ENCODE measurements at places on chromosomes 3 and 15.

DNA sequence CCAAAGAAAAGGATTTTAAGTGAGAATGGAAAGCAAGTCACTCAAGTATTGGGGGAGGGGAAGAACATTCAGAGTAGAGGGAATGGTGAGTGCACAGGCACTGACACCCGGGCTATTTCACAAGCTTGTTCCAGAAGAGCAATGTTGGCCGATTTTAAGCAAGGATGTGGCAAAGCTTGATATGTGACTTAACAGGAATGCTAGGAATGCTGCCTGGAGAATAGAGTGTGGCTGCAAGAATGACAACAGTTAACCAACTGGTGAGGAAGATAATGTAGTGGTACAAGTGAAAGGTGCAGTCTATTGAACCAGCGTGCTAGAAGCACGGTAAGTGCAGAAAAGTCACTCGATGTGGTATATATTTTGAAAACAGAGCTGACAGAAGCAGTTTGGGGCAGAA, 6.2 kb upstream of the CCDC80 start:
- no peak for DNase-seq

GRCh38 chr15:70528270-70528706, 235.1 kb downstream of the UACA start:
- no peak for DNase-seq

- no peak for DNase-seq
Measured at GRCh38 chr3:13177236-13177635, 104.0 kb upstream of the IQSEC1 start.

- no peak for DNase-seq
Measured at GRCh38 chr15:63872759-63873510, 39.2 kb upstream of the HERC1 start.

DNA sequence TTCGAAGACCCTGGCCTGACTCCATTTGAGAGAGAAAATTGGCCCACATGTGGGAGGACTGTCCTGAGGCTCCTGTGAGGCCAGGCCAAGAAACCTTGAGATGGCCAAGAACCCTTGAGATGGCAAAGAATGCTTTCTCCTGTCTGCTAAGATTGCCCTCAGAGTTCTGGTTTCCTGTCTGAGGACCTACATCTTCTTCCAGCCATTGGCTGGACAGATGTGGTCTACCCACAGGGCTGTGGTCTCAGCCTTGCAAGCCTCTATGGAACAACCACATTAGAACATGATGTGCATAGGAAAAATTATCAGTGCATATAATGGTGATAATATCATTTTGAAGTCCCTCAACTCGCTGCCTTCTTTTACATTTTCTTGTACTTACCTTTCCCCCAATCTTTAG, 10.8 kb upstream of the RASA2 start:
- no peak for DNase-seq

DNA sequence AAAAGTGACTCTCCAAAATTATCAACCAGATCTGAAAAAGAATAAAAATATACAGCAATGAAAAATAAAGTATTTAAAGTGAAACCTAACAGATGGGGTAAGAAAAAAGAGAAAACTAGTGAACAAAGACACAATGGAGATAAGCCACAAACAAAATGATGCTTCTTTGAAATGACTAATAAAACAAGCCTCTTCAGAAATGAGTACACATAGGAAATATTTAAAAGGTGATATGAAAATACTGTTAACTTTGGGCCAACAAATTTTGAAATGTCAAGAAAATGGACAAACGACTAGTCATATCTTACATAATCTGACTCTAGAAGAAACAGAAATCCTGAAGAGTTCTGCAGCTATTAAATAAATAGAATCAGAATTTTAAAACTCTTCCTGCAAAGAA, 164.2 kb downstream of the ERC2 start:
- no peak for DNase-seq

DNA sequence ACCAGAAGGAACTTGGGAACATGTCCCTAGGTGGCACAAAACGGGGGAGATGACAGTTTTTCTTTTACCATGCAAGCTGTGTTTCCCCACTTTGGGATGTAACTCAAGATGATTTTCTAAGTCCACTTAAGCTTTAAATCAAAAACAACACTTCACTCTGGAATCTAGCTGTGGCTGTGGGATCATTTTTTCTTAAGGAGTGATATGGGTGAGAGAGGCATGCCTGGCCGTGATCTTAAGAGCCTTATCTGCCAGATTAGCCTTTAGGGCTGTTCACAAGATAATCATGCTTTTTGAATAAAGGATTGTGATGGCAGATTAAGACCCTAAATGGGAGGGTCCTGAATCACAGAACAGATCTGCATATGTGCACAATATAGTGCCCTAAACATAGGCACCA, 384.8 kb upstream of the SEMA6D start:
- DNase-seq, result no peak

- DNase-seq, result no peak
Measured at GRCh38 chr3:112786881-112787579, 59.6 kb downstream of the CD200R1L start.

DNA sequence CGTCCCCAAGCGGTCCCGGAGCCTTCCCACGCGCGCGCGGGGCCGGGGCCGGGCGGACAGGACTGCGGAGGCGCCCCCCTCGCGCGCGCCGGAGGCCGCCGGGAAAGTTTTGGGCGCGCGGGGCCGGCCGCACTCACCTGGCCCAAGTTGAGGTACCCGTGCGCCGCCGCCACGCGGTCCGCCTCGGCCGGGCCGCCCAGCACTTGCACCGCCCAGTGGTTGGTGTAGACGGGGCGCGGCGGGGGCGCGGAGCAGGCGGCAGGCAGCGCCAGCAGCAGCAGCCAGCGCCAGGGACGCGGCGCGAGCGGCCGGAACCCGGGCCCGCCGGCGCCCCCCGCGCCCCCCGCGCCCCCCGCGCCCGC, 289 bp downstream of the PCSK6 start:
- no peak for DNase-seq

- DNase-seq, result no peak
Measured at GRCh38 chr3:64266065-64266931, 41.0 kb upstream of the PRICKLE2 start.

DNA sequence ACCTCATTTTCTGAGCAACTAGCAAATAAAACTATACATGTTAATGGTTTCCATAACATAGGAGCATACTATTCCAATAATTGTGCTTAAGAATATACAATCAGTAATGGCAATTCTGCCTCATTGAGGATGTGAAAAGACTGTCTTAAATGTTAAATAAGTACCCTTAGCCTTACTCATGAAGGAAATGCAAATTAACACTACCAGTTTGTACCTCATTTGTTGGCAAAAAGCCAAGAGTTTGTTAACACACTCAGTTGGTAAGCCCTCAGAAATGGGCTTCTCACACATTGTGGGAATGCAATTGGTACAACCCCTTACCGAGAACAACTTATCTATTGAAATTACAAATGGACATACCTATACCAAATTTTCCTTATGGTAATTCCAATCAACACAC, 9.2 kb upstream of the STT3B start:
- DNase-seq, result no peak

GRCh38 chr3:122233101-122233952, 49.9 kb downstream of the CASR start:
- DNase-seq, result no peak

DNA sequence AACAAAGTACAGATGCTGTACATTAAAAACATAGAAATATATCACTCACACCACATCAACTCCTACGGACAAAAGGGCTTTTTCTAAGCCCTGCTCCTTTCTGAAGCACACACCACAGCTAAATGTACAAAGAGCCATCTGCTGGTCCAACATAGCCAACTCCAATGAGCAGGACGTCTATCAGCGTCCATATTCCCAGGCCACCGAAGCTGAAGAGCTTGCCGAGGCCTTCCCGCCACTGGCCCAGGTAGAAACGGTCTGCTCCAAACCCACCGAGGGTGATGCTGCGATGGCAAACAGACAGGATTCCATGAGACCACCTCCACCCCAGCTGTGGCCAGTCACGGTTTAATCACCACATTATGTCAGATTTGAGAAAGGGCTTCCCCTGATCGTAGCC, 9.8 kb downstream of the TM2D3 start:
- DNase-seq, result no peak

- DNase-seq, result no peak
Measured at GRCh38 chr3:60142009-60142408, 1092.2 kb upstream of the CFAP20DC start.

- no peak for DNase-seq
Measured at GRCh38 chr3:187719628-187720336, 17.4 kb upstream of the RTP2 start.

- DNase-seq, result no peak
Measured at GRCh38 chr3:95654570-95655362, 1159.6 kb upstream of the EPHA6 start.

DNA sequence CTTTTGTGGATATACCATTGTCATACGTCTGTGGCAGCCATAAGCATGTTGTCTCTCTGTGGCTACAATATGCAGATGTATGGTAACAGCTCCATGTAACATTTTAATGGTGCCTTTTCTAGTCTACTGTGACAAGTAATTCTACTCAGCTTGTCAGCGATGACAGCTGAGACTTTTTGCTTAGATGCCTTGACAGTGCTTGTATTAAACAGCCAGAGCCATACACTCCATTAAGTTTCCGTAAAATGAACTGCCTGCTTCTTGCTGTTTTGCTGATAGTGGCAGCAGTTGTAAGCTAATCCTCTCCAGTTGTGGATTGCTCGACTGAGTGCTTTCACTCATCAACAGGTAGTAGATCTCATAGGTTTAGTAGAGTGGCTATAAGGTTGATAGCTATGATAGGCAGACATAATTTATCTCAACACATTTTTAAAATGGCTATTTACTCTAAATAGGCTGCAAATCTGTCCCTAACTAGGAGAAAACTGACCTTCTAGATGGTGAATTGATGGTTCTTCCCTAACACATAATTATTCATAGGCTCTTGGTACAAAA, 260.2 kb upstream of the NAALADL2 start:
- no peak for DNase-seq

- DNase-seq, result no peak
Measured at GRCh38 chr3:99658274-99658673, 19.9 kb downstream of the COL8A1 start.

DNA sequence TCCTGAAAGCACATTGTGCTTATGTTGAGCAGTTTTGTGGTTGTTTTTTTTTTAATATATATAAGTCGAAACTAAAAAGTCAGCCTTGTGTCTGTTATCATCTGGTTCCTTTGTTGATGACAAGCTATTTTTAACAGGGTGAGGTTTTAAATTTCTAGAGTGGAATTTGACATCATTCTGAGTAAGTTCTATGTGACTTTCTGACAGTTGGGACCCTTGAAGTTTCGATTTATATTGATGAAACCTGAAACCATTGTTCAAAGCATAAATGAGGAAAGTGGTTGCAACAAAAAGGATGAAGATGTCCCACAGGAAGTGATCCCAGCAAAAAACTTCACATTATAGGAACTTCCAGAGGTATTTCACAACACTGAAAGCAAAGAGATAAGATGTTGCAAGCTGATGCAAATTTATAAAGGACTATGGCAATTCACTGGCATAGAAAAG, 94.0 kb downstream of the CYP19A1 start:
- no peak for DNase-seq

GRCh38 chr3:46603446-46604046, 8.8 kb upstream of the FAM240A start:
- DNase-seq, result no peak

DNA sequence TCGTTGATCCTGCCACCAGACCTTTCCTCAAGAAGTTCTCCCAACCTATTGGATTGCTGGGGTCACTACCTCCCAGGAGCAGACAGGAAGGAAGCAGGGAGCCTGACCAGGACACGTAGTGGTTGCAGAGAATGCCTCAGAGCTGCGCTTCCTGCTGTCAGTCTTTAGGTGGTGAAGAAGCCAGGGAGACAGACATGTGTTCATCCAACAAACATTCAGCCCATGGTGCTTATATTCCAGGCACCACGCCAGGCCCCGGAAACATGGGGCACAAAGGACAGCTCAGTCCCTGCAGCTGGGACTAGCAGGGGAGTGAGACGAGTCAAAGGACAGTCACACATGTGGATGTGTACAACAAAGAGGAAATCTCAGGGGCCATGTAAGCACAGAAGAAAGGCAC, 26.0 kb upstream of the CORO2B start:
- DNase-seq, result no peak

DNA sequence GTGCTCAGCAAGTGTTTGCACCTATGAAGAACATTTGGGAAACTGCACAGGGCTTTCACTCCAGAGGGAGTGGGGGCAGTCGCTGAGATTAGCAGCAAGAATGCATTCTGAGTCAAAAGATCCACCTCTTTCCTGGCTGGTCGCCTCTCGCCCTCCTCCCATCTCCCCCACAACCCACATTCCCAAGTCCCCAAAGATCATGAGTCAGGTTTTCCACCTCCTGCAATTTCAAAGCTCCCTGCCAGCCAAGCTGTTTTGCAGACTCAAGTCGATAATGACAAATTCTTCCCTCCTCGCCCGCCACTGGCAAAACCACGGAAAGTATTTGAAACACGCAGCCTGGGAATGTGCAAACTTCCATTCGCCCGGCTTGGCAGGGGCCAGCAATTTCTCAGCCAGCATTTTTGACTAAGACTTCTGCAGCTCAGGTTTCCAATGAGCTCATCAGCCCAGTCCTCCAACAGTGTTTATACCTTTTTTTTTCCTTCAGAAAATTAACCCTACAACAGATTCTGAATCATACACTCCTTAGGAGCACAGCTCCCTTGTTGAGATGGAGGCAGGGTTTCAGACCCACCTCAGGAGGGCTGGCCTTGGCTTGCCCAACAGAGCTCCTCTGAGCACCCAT, 181.4 kb downstream of the SMAD6 start:
- no peak for DNase-seq

- DNase-seq, result no peak
Measured at GRCh38 chr3:39101022-39101689, 6.3 kb downstream of the GORASP1 start.

GRCh38 chr15:74374648-74375302, 7.3 kb upstream of the CYP11A1 start:
- DNase-seq, result no peak

- no peak for DNase-seq
Measured at GRCh38 chr15:101525087-101525669, 35.7 kb upstream of the PCSK6 start.

DNA sequence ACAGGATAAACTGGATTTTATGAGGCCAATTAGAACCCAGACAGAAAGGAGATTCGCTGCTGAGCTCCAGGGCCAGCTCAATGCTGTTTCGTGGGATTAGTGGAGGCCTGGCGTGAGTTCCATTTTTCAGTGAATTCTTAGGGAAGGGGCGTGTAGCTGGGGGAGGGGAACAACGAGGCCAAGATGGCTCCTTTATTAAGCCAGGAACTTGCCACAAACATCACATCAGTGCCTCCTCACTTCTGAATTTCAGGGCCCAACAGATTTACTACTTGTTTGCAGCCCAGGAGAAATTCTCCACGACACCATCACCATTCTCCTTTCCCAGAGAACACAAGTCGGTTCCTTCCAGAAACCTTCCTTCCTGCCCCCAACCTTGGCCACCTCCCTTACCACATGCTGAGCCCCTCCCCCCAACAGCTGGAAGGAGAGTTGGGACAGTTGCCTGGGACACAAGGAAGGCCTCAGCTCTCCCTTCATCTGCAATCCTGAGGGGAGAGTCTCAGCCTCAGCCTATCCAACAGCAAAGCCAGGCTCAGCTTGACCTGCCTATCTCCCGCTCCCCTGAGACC, 5.8 kb downstream of the IGDCC4 start:
- DNase-seq, result no peak

Measured in cerebellar nuclear complex (tissue), 1 donor.